ENCODE measurements at places on chromosomes 5 and 9.

- no peak for DNase-seq
Measured at GRCh38 chr5:77645158-77645994, 6.9 kb upstream of the OTP start.

- no peak for DNase-seq
Measured at GRCh38 chr9:76586390-76587314, 127.7 kb downstream of the GCNT1 start.

DNA sequence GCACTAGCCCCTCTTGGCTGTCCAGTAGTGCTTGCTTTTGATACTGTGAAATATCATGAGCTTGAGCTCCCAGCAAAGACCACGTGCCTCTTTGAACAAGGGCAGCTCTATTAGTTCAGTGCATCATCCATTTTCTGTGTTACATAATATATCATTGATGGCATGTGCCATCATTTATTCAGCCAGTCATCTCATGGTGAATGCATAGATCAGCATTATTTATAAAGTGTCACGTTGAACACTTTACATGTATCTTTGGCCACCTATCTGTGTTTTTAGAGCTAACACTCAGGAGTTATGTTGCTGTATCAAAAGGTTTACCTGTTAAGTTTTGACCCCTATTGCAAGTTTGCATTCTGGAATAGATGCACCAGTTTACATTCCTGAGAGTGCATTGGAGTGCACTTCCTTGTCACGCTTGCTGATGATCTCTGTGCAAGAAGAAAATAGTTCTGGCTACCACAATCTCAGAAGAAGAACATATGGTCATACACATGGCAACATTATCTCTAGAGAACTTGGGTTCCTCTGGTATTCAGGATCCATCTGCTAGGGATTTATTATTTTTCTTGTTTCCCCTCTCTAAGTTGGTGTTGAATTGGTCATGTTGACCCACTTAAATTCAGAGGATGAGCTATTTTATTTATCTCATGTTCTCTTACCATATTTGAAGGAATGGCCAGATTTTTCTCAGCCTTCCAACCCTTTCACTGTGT, 120.9 kb downstream of the SH3GL2 start:
- no peak for DNase-seq

- DNase-seq, result no peak
Measured at GRCh38 chr5:97670447-97670846, 487.4 kb upstream of the RIOK2 start.

- no peak for DNase-seq
Measured at GRCh38 chr9:137606005-137606621, 627 bp downstream of the ARRDC1 start.

GRCh38 chr5:14306329-14306815, 163.2 kb downstream of the TRIO start:
- DNase-seq, result no peak

DNA sequence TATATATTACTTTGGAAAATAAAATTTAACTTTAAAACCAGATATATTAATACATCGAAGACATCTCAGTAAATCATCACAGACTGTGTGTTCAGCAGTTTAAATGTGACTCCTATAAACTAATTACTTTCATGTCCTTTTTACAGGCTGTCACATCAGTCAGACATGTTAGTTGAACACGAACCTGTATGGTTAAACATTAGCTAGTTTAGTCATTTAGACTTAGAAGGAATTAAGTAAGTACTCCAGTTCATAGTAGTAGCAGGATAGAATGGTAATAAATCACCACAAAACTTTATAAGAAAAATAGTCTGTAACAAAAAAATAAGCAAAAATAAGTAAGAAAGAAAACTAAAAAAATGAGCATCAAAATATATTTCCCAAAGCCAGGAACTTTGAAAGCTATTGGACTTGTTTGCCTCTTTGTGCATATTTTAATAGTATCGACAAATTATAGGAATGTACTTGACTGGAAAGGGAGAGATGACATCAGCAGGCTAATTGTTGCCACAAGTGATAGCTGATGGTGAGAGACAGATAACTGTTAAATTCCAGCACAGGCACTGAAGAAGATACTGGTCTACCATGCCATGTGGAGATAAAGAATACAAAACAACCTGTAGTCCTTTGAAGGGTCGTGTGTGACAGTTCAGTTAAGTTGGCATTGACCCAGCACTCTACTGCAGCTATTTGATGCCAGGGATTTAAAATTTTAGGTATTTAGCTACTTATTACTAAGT, 83.9 kb downstream of the RIC1 start:
- no peak for DNase-seq

DNA sequence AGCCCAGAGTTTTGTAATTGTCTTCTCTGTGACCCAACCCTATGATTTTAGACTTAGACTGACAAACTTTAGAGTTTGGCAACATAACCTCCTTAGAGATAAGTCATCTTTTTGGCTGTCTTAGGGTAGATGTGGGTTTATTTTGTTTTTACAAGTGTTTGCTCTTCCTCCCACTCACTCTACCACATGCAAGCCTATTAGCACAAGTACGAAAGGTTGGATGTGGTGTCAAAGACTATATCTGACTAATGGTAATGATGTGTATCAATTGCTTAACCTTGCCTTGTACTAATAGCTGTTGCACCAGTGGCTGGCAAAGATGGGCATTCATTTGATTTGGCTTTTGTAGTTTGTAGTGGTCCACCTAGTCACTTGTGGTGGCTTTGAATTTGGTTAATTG, 46.5 kb downstream of the SLC25A46 start:
- no peak for DNase-seq

DNA sequence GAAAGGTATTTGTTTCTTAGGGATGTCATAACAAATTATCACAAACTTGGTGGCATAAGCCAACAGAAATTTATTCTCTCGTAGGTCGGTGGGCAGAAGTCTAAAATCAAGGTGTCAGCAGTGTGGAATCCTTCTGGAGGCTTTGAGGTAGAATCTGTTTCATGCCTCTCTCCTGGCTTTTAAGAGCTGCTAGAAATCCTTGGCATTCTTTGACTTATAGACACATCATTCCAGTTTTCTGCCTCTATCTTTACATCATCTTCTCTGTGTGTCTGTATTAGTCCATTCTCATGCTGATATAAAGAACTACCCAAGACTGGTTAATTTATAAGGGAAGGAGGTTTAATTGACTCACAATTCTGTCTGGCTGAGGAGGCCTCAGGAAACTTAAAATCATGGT, 488.1 kb upstream of the PAPPA start:
- no peak for DNase-seq

DNA sequence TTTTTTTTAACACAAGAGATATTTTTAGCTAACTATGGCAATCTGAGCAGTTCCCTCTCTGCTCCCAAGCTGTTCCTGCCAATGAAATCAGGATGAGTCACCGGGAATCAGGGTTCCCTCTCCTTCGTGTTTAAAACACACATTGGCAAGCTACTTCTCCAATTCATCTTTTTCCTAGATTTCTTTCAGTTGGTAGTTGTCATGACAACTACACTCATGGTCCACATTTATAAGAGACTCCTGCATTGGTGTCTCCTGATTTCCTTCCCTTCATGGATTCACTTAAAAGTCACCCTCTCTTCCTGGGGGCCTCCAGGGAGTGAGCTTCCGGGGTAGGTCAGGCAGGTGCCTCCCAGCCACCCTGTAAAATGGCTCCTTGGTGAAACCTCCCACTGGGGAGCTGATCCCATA, 72.3 kb upstream of the NIPAL4 start:
- no peak for DNase-seq

- no peak for DNase-seq
Measured at GRCh38 chr5:108898707-108899106, 151.0 kb downstream of the FER start.

GRCh38 chr9:33233626-33234342, 6.2 kb upstream of the SPINK4 start:
- no peak for DNase-seq

DNA sequence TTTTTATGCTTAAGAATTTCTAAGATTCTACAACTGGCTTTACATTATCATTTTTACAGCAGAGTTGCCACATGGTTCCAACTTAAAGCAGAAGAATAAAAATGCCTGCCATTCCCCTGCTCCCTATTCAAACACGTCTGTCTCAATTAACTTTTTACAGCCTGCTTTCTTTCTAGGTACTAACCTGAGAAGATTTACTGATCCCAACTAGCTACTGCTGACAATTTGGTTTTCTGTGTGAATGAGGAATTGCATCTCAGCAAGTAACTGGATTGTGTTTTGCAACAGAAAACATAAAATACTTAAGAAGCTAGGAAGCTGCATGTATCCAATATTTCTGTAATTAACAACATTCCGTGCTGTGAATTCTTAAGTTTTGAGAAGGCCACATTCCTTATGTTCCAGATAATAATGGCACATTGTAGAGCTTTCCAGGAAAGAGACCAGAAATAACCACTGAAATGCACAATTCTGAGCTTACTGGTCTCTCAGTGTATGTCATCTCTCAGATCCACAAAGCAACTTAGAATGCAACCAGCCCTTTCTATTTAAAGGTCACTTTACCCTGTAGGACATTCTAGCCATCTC, 306.8 kb upstream of the NMUR2 start:
- DNase-seq, result no peak

GRCh38 chr9:131500377-131500776, 2.3 kb upstream of the POMT1 start:
- DNase-seq, result peak; percentile 43

- DNase-seq, result no peak
Measured at GRCh38 chr9:20319641-20320337, 302.5 kb downstream of the MLLT3 start.

DNA sequence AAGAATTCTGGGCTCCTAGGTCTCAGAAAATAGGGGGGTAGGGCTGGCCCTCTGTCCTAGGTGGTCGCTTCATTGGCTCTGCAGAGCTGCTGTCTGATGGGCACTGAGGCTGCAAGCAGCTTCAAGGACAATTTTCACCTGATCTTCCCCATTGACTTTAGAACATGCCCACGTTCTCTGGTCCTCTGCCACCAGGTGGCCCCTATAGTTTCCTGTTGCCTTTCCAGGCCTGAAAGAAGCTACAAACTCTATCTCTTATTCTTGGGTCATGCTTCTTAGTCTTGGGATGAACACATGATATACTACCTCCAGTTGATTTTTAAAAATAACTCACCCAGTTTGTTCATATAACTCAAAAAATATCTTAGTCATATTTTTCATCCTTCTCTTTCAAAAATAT, 26.3 kb downstream of the SPZ1 start:
- DNase-seq, result peak; percentile 3

DNA sequence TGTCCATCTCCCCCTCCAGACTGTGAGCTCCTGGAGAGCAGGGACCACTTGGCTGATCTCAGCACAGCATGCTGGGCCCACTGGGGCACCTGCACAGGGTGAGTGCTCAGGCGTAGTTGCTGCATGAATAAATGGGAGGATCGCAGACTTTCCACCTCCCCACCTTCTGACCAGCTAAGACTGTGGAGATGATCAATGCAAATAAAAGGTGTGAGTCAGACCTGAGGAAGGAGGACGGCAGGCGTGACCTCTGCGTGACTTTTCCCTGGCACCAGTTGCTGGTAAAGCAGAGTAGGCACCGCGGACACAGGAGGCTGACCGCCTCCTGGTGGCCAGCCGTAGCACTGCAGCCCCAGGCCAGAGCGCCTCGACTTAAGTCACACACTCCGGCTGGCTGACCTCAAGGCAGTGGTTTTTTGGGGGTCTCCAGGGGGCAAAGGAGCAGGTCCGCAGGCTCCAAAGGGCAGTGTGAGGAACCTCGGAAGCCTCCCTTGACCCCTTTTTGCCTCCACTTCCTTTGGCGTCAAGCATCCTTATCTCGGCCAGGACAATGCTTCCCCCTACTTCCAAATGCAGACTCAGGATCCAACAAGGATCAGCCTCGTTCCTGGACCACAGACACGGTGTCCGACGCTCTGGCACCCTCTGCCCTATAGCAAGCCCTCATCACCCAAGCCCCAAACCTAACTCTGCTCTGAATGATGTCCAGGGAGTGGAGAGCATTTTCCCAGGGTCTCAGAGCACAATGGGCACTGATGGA, 12.7 kb upstream of the TDRD7 start:
- peak; percentile 48 for DNase-seq

DNA sequence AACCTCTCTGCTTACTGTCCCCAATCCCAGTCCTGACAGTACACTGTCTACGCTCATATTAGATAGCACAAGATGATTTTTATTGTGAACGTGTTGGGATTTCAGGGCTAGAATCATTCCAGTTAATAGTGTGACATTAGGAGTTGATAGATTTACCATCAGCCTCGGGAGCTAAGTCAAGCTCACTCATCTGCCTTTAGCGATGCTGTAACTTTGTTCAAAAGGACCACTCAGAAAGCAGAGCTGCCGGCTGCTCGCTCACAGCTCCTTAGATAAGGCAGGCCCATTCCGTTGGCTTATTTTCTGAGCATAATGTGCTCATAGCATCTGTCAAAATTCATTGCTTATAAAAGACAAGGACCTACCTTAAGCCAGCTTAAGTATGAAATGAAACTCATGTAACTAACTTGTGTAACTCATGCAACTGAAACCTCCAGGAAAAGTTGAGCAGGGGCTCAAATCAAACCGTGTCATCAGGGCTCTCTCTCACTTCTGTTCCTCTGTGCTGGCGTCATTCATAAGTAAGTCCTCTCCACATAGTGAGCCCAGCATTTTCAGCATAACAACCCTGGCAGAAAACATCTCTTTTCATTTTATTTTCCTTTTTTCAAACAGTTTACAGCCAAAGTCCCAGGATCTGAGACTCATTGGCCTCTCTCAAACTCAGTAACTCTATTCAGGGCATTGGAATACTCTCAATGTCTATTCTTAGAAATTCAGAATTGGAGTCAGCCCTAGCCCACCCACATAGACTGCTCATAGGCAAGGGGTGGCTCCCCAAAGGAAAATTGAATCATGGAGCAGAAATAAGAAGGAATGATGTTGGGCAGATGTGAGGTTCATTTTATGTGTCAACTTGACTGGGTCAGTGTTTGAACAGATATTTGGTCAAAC, 208.8 kb downstream of the MAN2A1 start:
- DNase-seq, result no peak

DNA sequence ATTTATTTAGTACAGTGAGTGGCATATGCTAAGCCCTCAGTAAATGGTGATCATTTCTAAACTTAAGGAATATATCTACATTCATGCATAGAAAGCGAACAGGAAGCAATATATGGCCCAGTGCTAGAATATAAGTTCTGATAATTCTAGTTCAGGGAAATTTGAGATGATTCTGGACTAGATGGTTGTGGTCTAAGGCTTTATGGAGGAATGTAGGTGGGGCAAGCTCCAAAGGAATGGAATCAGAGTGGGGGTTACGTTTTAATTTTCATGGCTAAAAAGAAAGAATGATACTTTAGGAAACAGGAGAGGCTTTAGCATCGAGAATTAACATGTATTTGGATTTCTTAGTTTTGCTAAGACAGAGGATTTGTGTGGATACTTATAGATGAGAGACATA, 56.1 kb downstream of the MTREX start:
- DNase-seq, result no peak

DNA sequence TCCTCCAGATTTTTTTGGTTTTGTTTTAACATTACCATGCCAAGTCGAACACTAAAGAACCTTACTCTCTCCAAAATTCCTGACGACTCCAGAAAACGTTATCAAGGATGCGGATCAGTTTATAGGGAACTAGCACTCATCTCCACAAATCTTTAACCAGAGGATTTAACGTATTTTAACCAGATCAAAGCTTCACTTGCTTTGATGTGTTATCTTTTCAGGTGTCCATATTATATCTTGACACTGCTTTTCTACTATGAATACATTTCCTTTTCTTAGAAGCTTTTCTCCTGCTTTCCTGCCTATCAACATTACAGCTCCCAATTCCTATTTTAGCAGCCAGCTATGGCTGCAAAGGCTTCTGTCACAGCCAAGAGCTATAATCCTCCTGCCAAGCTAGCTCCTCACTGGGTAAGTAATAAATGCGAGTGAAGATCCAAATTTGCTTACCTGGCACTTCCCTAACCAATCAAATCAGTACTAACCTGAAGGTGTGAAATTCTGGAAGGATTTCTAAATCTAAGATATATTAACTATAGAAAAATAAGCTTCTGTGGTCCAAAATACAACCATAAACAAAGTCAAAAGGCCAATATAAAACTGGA, 60.2 kb downstream of the CDC14B start:
- DNase-seq, result no peak
